RPMI8226 (cell line): ENCODE measurements at places on chromosomes 3 and 15.
A peak's percentile ranks its signal among the peaks of the same experiment; 100 is the strongest.

- DNase-seq: no peak
Observed at GRCh38 chr15:60853109-60853508, 374.2 kb upstream of the ICE2 start.

DNA sequence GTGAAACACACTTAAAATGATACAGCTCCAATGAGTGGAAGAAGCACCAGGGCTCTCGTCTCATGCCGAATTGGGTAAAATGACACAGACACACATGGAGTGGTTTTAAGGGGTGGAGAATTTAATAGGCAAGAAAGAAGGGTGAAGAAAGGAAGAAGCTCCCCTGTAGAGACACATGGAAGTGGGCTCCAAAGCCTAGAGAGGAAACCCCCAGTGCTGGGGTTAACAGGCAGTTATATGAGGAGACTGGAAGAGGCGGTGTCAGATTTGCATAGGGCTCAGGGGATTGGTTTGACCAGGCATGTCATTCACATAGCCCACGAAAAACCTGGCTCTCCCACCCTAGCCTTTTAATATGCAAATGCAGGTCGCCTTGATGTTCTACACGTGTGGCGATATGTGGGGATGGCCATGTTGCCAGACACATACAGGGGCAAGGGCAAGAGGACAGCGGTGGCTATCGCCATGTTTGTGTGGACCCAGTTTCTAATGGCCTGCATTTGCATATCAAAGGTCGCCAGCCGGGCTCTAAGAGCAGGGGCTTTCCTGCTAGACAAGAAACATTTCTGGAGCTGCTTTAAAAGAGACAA, 1.9 kb upstream of the DPH6 start:
- DNase-seq: no peak

GRCh38 chr3:100150473-100150872, 36.2 kb upstream of the FILIP1L start:
- DNase-seq: no peak

GRCh38 chr15:72509484-72509883, 35.4 kb downstream of the ARIH1 start:
- DNase-seq: no peak

DNA sequence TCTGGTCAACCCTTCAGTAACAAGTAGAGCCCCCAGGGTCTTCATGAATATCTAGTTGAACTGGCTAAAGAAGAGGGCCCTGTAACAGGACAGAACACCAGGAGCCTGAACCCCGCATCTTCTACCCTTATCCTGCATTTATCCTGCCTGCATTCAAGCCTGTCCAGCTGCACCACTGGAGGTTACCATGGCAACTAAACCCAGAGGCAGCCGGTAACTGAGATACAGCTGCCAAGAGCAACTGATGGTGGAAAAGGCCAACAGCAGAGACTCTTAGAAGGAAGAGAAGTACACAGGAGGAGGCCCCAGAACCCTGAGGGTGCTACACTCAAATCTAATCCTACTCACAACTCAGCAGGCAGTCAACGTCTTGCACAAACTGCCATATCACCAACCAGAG, 3.7 kb upstream of the PRKAR2A start:
- DNase-seq: peak; percentile 44

GRCh38 chr3:192570315-192570714, 157.0 kb downstream of the FGF12 start:
- no peak for DNase-seq

DNA sequence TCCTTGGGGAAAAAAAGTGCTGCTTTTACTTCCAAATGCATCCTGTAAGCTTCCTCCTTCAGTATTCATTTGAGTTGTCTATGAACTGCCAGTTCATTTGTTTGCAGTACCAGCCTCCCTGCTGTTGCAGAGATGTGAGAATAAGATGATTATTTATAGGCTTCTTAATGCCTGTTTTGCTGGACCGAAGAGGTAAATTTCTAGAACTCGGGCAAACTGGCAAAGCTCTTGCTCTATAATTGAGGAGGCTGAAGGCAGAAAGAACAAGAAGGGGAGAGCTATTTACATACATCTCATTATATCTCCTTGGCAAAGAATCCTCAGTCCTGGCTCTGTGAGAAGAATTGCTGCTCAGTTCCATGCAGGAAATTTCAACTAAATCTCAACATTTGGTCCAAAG, 790.4 kb downstream of the GRM7 start:
- no peak for DNase-seq

GRCh38 chr15:71780115-71780976, 30.0 kb upstream of the NR2E3 start:
- peak; percentile 76 for DNase-seq

DNA sequence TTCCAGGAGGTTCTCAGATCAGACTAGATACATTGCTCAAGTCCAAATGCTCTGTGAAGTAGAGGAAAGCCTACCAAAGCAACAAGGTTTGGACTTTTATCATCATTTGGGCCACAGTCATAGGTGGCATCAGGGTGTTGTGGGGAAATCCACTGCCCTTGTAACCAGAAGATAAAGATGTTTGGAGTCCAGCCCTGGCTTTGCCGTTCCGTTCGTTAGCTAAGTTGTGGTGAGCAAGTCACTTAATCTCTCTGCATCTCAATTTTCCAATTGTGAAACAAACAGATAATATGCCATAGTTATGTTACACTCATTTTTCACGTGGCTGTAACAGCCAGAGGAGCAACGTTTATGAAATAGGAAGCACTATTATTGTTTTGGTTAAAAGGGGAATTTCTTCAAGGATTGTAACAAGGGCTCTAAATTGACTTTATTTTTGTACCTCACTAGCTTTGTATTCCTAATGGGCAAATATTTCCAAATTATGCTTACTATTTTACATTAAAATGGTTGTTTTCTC, 125.6 kb downstream of the CD47 start:
- DNase-seq: no peak

- no peak for DNase-seq
Observed at GRCh38 chr3:47476330-47476626, 537 bp upstream of the SCAP start.

DNA sequence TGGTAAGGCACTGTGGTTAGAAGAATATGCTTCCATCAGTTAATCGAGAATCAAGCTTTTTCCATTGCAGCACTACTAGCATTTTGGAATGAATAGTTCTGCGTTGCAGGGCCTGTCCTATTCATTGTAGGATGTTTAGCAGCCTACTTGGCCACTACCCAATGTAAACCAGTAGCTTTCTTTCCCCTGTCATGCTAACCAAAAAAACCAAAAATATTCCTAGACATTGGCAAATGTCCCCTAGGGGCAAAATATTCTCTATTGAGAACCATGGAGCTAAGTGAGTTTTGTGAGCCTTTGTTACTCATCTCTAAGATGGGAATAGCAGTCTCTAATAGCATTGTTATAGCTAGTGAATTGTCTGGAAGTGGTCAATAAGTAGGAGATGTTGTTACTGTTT, 187.2 kb downstream of the CADPS start:
- no peak for DNase-seq

DNA sequence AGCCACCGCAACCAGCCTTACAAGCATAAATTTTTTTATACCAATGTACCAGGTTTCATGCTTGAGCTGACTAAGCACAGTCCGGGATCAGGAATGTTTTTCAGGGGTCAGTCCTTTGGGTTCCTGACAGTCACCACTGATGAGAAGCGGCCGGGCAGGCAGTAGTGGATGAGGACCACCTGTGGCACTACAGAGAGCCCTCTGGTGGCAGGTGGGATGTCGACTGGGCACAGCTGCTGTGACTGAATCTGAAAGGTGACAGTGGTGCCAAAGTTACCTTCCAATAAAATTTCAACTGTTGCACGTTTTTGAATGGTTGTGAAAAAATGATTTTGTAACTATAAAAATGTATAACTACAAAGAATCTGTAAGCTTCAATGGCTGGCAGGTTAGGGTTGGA, 34.0 kb downstream of the TPRA1 start:
- DNase-seq: peak; percentile 29

GRCh38 chr15:49023354-49023753, 22.9 kb downstream of the SECISBP2L start:
- peak; percentile 90 for DNase-seq

- no peak for DNase-seq
Observed at GRCh38 chr3:77935418-77935817, 895.5 kb downstream of the ROBO2 start.

DNA sequence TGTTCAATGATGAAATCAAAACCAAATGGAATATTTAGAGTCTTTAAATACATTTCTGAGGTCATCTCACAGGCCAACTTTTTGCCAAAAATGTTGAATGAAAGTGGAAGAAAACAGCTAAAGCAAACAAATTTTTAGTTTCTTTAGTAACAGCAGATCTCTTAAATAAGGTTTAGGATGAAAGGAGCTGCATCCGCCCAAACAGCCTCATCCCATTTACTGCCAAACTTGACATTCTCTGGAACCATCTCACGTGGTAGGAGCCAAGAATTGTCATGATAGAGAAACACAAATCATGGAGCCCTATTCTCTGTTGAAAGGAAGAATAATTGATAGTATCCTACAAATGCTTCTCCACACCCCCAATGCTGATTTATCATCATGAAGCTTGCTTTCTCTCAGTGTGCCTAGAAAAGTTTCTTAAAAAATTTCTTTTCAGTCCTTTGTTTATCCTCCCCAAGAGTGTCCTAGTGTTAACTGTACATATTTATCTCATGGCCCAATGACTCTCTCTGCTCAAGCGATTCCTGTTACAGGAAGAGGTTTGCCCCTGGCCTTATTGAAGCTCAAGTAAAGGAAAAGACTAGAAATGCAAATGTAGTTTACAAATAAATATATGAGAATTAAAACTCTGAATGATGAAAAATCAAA, 23.4 kb downstream of the SLC9A9 start:
- no peak for DNase-seq

DNA sequence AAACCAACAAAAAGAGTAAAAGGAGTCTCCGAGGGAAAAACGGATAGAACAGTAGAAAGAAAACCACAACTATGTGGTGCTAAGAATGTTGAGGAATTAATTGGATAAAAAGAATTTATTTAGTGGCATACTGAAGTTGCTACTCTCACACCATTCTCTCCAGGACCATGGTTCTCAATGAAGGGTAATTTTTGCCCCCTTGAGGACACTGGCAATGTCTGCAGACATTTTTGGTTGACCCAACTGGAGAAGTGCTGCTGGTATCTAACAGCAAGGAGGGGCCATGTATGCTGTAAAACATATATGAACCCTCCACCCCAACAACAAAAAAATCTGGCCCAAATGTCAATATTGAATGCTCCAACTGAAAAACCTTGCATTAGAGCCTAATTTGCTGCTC, 85.9 kb upstream of the CSPG5 start:
- DNase-seq: peak; percentile 12

- no peak for DNase-seq
Observed at GRCh38 chr3:189361103-189361835, 189.5 kb downstream of the TPRG1 start.

DNA sequence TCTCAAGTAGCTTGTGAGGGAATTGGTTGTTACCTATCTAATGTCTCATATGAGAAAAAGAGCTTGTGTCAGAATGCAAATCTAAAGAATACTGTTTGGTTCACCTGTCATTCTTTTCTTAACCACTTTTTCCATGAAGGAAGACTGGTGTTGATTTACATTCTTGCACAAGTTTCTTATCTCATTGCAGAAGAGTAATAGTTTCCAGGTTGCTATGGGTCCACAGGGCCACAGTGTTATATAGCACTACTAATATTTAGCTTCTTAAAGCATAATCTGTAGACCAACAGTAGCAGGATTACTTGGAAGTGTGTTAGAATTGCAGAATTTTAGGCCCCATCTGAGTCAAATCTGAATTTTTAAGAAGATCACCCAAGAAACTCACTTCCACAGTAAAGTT, 697.5 kb downstream of the GBE1 start:
- no peak for DNase-seq

DNA sequence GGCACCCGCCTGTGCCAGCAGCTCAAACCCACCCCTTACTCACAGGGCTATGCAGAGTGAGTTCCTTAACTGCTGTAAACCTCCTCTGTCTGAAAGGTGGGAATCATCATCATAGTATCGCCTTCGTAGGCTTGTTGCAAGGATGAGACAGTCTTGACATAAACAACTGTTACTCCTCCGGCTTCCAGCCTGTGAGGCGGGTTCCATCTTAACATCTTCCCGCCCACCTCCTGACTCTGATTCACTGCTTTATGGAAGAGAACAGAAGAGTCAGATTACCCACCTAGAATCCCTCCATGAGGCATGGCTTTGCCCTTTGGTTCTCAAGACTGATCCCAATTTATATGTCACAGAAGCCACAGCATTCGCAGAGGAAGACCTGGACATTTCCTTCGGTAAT, 21.9 kb downstream of the POLR2M start:
- DNase-seq: no peak

DNA sequence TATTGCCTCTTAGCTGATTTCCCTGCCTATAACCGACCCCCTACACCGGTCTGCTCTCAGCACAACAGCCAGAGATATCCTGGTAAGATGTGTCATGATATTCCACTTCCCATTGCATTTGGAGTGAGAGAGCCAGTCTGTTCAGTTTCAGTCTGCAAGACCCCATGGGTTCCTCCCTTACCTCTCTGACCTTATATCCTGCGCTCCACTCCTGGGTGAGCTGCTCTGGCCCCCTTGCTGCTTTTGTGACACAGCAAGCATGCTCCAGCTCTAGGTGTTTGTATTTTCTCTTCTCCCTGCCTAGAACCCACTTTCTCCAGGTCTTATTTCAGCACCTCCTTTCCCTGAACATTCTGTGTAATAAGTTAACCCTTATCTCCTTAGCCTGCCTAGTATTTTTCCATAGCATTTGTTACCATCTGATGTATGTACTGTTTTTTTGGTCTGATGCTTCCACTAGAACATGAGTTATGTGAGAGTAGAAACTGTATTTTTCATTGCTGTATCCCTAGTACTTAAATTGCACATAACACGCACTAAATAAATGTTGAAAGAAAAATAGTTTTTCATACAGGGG, 44.2 kb downstream of the CMTM8 start:
- no peak for DNase-seq

GRCh38 chr15:100508641-100509300, 20.0 kb downstream of the CERS3 start:
- DNase-seq: peak; percentile 23

GRCh38 chr3:142118911-142119310, 30.4 kb downstream of the TFDP2 start:
- no peak for DNase-seq

DNA sequence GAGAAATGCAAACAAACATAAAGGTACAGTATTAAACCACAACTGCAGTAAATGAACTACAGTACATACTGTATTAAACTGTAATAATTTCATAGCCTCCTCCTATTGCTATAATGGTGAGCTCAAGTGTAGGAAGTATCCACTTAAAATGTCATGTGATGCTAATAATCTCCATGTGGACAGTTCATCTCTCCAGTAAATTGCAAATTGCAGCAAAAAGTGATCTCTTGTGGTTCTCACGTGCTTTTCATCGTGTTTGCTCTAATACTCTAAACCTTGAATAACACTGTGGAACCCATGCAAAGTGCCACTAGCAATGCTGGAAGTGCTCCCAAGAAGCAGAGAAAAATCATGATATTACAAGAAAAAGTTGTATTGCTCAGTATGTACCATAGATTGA, 9.2 kb upstream of the FNDC3B start:
- DNase-seq: no peak

DNA sequence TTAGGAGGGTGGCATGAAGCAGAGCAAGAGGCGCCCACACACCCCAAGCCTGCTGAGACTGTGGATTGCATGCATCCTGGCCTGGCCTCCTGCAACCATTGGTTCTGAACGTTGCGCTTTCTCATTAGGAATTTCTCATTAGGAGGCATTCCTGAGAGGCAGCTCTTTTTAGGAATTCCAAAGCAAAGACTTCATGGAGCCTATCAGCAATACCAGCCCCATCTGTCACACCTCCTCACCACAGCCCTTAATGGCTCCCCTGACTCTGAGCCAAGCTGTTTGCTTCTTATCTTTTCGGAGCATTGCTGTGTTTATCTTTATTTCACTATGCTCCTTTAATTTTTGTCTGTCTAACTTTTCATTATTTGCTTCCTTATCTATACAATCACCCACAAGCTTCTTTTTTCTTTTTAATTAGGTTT, 226.9 kb downstream of the CACNA2D3 start:
- no peak for DNase-seq
